Mesenteric fat pad (tissue), 1 donor: ENCODE measurements at places on chromosomes 11 and 22.
A peak's percentile ranks its signal among the peaks of the same experiment; 100 is the strongest.

- no peak for DNase-seq
Observed at GRCh38 chr11:103624708-103625623, 411.5 kb upstream of the DDI1 start.

DNA sequence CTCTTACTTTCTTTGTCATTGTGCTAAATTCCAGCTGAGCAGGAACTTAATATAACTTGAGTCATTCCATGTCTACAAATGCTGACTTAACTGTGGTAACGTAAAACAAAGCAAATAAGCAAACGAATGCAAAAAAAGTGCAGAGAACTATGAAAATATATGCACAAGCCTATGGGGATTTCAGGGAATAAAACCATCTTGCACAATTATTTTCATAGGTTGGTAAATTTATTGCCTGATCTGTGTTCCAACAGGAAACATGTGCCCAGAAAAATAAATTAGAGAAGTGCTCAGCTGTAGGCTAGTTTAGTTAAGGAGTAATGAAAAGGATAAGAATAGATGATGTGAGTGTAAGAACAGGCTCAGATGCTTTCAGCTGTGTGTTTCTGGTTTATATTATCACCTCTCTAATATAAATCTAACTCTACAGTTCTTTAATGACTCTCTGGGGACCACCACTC lies 1169.3 kb downstream of the LRRC4C start:
- no peak for DNase-seq

GRCh38 chr11:95835768-95836488 lies 45.6 kb downstream of the CEP57 start:
- DNase-seq = no peak

GRCh38 chr11:9280655-9281301 lies 15.6 kb upstream of the DENND5A start:
- no peak for DNase-seq

DNA sequence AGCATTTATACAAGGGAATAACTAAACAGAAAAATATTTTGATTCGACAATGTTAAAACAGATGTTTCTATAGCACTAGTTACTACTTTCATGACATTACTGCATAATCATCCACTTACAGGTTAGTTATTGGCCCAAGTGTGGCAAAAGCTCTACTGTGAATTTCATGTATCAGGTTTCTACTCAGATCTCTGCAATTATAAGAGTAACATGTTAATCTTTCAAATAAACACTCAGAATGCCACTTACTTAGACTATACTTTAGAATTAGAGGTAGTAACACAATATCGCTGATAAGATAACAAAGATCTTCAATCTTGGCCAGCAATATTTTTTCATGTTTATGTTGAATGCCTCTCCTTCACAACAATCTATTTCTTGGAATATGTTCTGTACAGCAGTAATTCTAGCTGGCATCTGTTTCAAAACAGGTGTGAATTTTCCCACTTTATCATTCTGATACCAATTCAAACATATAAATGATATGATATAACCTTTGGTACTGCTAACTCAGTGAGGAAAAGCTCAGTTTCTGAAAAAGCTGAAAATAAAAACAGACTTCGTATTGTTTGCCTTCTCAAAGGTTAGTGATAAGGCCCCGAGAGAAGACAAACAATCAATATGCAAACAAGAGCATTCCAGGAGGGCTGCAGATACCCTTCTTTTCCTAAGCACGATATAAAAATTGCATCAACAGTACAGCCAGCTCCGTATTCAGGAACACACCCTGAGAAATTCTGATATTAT lies 11.0 kb upstream of the CCDC34 start:
- no peak for DNase-seq

DNA sequence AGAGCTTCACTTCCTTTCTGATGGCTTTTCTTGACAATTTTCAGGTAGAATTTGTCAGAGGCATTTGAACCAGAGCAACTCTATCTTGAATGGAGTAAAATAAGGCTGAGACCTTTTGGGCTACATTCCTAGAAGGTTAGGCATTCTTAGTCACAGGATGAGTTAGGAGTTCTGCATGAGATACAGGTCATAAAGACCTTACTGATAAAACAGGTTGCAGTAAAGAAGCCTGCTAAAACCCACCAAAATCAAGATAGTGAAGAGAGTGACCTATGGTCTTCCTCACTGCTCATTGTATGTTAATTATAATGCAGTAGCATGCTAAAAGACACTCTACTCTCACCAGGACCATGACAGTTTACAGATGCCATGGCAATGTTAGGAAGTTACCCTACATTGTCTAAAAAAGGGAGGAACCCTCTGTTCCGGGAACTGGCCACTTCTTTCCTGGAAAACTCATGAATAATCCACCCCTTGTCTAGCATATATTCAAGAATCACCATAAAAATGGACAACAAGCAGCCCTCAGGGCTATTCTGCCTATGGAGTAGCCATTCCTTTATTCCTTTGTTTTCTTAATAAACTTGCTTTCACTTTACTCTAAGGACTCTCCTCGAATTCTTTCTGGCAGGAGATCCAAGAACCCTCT lies 1519.7 kb upstream of the TENM4 start:
- DNase-seq = no peak

DNA sequence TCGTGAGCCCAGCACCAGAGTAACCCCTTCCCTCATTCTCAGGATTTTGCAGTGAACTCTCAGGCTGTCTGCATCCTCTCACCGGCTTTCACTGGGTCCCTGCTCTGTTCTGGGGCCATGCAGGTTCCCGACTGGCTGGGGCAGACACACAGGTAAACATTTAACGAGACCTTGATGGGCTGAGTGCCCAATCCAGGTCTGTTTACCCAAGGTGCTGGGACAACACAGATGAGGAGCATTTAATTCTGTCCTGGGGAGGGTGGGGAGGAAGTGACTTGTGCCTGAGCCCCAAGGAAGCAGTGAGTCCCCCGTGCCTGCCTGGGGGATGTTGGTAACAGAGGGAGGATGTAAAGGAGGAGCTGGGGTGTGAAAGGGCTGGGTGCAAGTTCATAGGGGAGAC lies 4.4 kb downstream of the BIK start:
- no peak for DNase-seq

GRCh38 chr11:78319453-78319955 lies 98.1 kb downstream of the GAB2 start:
- no peak for DNase-seq

GRCh38 chr11:68457898-68458249 lies 2.7 kb upstream of the PPP6R3 start:
- DNase-seq = peak; percentile 88

GRCh38 chr11:86241956-86242535 lies 2.5 kb upstream of the EED start:
- DNase-seq = no peak

DNA sequence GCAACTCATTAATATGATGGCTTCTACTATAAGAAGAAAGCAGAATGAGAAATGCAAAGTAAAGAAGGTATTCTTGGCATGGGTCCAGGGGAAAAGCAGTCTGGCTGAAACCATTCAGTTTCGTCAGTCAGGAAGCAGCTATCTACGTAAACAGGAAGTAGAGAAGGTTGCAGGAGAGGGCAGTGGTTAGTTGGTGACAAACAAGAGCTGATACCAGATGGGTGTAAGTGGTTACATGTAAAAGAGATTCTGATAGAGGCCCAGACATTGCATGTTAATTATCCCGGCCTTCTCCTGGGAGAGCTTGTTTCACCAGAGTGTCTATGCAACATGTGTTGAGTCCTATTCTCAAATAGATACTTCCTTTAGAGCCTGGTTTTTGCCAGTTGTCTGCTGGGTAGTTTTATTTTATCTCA lies 58.4 kb upstream of the PSMA1 start:
- no peak for DNase-seq

GRCh38 chr11:102267609-102268008 lies 49.7 kb upstream of the BIRC3 start:
- no peak for DNase-seq

DNA sequence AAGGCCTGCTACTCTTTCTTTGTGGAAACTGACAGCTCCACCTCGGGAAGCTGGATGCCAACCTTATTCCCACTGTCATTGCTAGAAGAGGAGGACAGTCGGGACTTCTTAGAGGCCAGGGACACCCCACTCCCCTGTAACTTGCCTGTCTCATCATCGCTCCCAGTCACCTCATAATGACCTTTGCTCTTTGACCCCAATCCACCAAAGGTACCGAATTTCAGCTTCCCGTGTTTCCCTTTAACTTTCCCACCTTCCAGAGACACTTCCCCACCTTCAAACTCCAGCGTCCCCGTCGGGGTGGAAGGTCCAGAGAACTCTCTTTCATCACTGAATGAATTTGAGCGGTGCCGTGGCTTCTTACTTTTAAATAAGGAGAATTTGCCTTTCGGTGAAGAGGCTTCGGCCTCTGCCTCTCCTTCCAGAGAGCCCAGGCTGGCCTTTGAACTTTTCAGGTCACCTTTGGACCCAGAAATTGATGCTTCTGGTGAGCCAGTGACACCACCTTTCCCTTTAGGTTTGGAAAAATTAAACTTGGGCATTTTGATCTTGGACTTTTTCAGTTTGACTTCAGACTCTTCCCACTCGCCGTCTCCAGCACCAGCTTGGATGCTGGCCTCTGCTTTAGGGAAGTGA lies 29.8 kb downstream of the AHNAK start:
- DNase-seq = no peak

DNA sequence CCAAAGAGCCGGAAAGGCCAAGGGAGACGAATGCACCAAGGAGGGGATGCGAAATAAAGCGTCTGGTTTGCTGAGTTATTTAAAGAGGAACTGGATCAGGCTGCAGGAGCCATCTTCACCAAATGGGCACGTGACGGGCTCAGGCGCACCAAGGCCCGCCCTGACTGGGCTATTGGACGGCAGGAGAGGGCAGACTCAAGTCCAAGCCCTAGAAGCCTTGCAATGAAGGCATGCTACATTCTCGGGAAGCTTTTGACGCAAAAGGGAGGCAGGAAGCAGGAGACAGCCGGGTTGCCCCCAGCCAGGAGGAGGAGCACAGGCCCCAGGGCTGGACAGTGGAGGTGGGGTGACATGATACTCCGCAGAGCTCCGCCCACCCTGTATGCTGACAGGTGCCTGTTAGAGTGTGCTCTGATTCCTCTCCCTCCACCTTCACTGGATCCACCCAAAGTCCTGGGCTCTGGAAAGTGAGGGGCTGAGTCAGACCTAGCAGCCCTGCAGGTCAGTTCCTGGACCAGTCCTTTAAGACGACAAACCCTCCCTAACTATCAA lies 41.5 kb upstream of the BID start:
- no peak for DNase-seq

DNA sequence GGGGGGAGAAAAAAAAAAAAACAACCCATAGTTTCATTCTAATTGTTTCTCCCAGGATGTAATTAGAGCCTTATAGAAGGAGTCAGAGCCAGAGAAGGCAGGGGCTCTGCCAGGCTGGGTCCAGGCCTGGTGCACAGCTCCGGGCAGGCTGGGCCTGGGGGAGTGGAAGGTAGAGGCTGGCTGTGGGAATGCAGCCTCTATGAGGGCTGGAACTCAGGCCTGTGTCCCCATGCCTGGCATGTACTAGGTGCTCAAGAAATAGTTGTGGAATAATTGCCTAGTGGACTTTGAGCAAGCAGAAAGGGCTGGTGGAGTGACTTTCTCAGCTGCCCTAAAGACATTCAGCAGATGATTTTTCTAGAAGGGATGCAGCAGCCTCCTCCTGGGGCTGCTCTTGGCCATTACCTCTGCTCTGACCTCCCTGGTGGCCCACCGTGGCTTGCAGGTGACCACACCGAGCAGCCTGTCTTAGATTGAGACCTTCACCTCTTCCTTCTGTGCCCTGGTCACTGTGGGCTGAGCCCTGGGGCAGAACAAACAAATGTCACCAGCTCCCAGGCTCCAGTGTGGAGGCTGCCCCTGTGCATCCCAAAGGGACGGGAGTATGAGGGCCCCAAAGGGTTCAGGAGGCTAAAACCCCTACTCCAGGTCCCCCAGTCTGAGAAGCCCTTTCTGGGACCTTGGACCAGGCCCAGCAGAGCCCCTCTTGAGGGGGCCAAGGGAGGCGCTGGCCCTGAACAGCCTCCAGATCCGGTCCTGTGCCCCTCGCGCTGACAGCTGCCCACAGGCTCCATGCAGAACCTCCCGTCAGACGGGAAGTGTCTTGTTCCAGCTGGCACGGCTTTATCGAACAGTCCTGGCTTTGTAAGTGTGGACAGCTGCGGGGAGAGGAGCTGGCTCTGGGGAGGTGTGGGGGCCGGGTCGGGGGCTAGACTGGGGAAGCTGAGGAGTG lies 18.8 kb downstream of the MYEOV start:
- DNase-seq = peak; percentile 87

DNA sequence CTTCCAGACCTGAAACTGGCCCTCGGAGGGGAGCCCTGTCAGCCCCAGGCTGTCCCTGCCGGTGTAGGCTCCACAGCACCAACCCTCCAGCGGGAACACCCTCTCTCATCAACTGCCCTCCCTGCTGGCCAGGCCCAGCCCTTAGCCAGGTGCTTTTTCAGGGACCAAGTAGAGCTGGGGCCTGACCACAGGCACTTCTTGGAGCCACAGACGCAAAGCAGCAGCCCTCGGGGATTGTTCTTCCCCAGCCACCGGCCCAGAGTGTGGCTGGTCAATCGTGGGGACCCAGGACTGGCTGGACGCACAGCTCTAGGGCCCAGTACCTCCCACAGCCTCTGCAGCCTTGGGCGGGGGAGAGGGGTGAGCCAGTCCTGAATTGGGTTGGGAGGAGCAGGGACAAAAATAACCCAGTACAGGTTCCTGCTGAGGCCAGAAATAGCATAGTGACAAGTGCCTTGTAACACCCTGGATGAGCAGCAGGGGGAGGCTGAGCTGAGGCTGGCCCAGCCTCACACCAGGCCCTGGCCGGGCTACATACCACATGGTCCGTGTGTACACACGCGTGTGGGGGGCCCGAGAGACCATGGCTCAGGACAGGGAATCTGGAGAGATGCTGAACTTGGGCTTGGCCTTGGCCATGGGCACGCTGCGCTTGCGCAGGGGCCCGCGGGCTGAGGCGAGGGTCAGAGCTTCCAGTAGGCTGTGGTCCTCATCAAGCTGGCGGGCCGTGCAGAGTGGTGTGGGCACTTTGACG lies 2.0 kb downstream of the KCNJ11 start:
- no peak for DNase-seq

DNA sequence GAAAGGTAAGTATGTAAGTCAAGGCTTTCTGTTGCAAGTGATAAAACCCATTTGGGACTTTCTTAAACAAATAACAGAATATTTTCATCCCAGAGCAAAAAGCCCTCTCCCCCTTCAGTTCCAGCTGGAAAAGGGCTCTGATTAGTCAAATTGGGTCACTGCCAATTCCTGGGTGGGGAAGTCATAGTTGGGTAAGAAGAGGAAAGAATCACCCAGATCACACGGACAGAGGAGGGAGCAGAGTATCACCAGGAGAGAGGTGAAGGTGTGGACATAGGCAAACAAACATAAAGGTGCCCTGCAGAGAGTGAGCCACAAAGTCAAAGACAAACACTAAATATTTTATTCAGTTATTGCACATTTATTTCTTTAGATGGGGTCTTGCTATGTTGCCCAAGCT lies 36.3 kb upstream of the SORL1 start:
- no peak for DNase-seq

DNA sequence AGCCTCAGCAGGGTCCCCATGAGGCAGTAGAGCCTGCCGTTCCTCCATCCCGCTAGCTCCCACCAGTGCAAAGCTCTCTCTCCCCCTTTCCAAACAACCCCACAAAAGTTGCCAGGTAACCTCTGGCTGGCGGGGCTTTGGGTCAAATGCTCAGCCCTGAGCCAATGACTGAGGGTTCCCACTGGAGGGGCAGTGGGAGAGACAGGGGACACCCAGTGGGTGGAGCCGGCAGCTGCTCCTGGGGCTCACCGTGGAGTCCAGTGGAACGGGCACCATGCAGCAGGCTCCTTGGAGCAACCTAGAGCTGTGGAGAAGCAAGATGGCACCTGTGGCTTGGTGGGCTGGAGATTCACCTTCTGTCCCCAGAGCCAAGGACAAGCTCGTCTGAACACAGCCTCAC lies 25.0 kb upstream of the PPARA start:
- DNase-seq = no peak

GRCh38 chr11:65976216-65977176 lies 15.0 kb downstream of the SART1 start:
- no peak for DNase-seq

GRCh38 chr11:93189462-93189861 lies 8.3 kb downstream of the SLC36A4 start:
- no peak for DNase-seq
